Keratinocyte (primary cell): ENCODE measurements at places on chromosomes 5 and 9.

DNA sequence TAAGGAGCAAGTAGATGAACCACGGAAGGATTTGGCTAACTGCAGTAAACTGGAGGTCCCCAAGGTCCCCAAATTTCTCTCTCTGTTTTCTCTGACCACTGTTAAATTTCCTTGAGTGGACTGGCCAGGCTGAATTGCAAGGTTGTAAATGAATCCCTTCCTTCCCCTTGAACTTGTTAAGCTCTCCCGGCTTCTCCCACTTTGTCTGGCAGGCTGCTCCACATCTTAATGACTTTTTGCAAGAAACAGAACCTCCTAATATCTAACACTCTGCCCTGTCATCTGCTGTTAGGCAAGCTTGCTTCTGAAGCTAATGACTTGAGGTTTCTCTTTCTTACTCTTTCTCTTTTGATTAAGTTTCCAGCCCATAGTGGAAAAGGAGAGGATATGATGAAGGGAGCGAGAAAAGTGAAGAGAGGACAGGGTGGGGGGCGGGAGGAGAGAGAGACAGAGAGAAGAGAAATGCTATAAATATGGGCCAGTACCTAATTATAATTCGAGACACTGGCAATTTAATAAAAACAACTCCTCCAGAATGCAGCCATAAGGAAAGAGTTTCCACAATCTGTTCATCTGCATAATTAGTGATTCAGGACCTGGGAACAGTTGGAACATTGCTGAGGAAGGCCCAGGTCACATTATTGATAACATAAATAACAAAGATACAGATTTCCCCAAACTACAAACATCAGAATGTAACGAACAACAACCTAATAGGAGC, 437.3 kb upstream of the MPDZ start:
- peaks cover 20% of the 10 kb centered on the region for H3K4me1 ChIP-seq
- H3K4me3 ChIP-seq, result no peak overlapping the region
- no peak overlapping the region for H3K27ac ChIP-seq
- H3K27me3 ChIP-seq, result no peaks in the 10 kb centered on the region
- H3K36me3 ChIP-seq, result no peaks in the 10 kb centered on the region
- no peak for DNase-seq

GRCh38 chr5:3615217-3615616, 19.6 kb downstream of the IRX1 start:
- H3K4me3 ChIP-seq, result no peak overlapping the region
- no peak overlapping the region for H3K27ac ChIP-seq
- H3K4me1 ChIP-seq, result peaks cover 7% of the 10 kb centered on the region
- no peaks in the 10 kb centered on the region for H3K36me3 ChIP-seq
- H3K27me3 ChIP-seq, result no peaks in the 10 kb centered on the region
- DNase-seq, result no peak

DNA sequence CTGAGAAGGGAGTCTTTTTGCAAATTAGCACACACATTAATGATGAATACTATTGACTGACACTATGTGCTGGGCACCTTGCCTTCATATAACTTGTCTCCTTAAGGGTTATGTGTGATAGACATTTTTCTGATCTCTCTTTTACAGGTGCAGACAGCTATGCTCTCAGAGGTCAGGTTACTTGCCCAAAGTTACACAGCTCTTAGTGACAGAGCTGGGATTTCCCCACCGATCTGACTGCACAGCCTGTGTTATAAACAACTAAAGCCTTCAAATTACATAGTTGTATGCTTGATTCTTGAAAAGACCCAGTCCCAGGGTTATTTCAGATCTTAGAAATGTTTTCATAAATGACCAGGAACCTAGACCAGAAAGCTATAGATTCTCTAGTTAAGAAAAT, 462.7 kb downstream of the EBF1 start:
- DNase-seq, result no peak
- no peak overlapping the region for H3K4me3 ChIP-seq
- H3K27me3 ChIP-seq, result no peaks in the 10 kb centered on the region
- H3K4me1 ChIP-seq, result no peaks in the 10 kb centered on the region
- H3K36me3 ChIP-seq, result no peaks in the 10 kb centered on the region

DNA sequence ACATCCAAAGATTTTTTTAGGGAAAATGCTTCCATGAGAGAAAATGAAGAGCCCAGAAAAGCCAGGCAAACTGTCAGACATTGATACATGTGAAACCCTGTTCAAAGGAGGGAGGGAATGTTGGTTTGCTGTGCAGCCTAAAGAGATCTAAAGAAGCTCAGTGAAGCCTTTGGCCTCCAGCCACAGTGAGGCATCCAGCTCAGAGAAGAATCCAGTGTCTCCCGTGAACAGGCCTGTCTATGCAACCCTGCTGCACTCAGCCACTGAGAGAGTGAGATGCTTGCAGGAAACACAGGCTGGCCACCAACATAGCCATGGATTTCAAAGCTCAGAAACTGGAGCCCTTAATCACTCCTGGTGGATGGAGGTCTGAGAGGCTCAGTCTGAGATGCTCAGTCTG, 171.4 kb upstream of the PLCXD3 start:
- peaks cover 3% of the 10 kb centered on the region for H3K27me3 ChIP-seq
- H3K4me3 ChIP-seq, result no peak overlapping the region
- DNase-seq, result no peak
- H3K27ac ChIP-seq, result no peak overlapping the region
- H3K36me3 ChIP-seq, result no peaks in the 10 kb centered on the region
- H3K4me1 ChIP-seq, result no peaks in the 10 kb centered on the region

GRCh38 chr9:33354651-33355211, 47.6 kb downstream of the AQP7 start:
- peaks cover 3% of the 10 kb centered on the region for H3K36me3 ChIP-seq
- H3K27me3 ChIP-seq, result no peaks in the 10 kb centered on the region
- no peak for DNase-seq

- no peaks in the 10 kb centered on the region for H3K27me3 ChIP-seq
- H3K4me3 ChIP-seq, result peak overlapping the region; percentile 60
- peak overlapping the region; percentile 97 for H3K27ac ChIP-seq
- no peaks in the 10 kb centered on the region for H3K36me3 ChIP-seq
Observed at GRCh38 chr5:125411744-125412560, 665.5 kb upstream of the ZNF608 start.

GRCh38 chr5:110727025-110727314, 499 bp upstream of the TMEM232 start:
- no peak for DNase-seq
- H3K4me1 ChIP-seq, result no peaks in the 10 kb centered on the region
- H3K27me3 ChIP-seq, result no peaks in the 10 kb centered on the region
- H3K36me3 ChIP-seq, result no peaks in the 10 kb centered on the region
- peak overlapping the region; percentile 41 for H3K4me3 ChIP-seq

- H3K36me3 ChIP-seq, result no peaks in the 10 kb centered on the region
- H3K4me3 ChIP-seq, result no peak within 1 kb of the TSS
- DNase-seq, result no peak
- H3K27me3 ChIP-seq, result no peaks in the 10 kb centered on the region
- H3K27ac ChIP-seq, result no peak within 1 kb of the TSS
Observed at GRCh38 chr9:5185220-5185840, at the start of gene INSL6. Gene INSL6, minus strand, starts transcription at chr9:5185639. Its CDS starts 37 bp downstream, at chr9:5185602.

DNA sequence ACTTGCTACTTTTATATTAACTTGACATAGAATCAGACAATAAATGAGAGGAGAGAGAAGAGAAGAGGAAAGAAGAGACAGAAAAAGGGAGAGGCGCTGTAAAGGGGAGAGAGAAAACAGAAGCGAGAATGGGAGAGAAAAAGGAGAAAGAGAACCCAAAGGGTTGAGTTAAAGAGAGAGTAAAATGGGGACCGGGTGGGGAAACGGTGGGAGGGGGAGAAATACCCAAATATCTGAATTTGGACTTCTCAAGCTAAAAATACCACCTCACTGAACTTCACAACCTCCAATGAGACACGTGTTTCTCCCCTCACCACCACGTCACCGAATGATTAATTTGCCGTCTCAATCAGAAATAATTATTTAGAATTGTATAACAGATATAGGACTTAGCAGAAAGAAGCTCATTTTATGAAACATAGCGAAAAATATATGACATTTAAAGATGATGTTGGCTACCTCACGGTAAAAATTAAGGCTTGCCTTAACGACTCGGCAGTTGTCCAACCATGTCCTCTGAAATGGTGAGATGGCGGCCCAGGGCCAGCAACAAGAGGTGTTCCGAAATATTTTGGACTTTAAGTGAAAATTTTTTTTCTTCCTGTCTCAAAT, 204.1 kb downstream of the MEF2C start:
- H3K27ac ChIP-seq, result no peak overlapping the region
- no peak overlapping the region for H3K4me3 ChIP-seq
- DNase-seq, result no peak
- no peaks in the 10 kb centered on the region for H3K36me3 ChIP-seq
- H3K27me3 ChIP-seq, result peaks cover 93% of the 10 kb centered on the region

GRCh38 chr5:110258460-110259216, 467.8 kb downstream of the TMEM232 start:
- DNase-seq, result no peak
- H3K4me1 ChIP-seq, result no peaks in the 10 kb centered on the region
- H3K27ac ChIP-seq, result no peak overlapping the region
- H3K4me3 ChIP-seq, result no peak overlapping the region
- no peaks in the 10 kb centered on the region for H3K36me3 ChIP-seq

DNA sequence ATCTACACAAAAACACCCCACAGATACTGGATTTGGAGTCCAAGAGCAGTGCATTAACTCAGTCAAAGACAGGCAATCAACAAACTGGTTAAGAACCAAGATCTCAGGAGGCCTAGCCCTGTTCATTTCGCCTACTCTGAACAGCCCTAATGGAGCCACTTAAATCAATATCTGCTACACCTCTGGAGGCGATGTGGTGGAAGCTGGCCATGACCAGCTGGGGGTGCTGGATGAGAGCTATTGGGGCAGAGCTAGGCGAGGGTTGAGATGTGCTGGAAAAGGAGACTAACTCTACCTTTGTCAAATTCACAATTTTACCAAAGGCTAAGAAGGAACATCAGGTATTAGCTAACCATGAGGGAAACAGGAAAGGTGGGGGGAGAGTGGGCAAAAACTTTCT, 23.3 kb upstream of the ARSB start:
- peaks cover 4% of the 10 kb centered on the region for H3K27me3 ChIP-seq
- H3K4me3 ChIP-seq, result no peak overlapping the region
- H3K27ac ChIP-seq, result no peak overlapping the region

DNA sequence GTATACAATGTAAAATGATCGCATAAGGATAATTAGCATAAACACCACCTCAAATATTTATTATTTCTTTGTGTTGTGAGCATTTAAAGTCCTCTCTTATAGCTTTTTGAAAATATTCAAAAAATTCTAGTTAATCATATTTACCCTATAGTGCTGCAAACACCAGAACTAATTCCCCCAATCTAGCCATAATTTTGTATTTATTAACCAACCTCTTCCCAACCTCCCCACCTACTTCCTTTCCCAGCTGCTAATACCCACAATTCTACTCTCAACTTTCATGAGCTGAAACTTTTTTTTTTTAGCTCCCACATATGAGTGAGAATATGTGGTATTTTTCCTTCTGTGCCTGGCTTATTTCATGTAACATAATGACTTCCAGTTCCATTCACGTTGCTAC, 317.8 kb upstream of the ATP10B start:
- H3K27ac ChIP-seq, result no peak overlapping the region
- H3K36me3 ChIP-seq, result no peaks in the 10 kb centered on the region
- no peak overlapping the region for H3K4me3 ChIP-seq
- no peaks in the 10 kb centered on the region for H3K4me1 ChIP-seq
- H3K27me3 ChIP-seq, result no peaks in the 10 kb centered on the region

- no peaks in the 10 kb centered on the region for H3K4me1 ChIP-seq
- H3K27ac ChIP-seq, result no peak overlapping the region
- peaks cover 47% of the 10 kb centered on the region for H3K27me3 ChIP-seq
- H3K4me3 ChIP-seq, result no peak overlapping the region
Observed at GRCh38 chr9:93189369-93190132, 5.6 kb downstream of the WNK2 start.

DNA sequence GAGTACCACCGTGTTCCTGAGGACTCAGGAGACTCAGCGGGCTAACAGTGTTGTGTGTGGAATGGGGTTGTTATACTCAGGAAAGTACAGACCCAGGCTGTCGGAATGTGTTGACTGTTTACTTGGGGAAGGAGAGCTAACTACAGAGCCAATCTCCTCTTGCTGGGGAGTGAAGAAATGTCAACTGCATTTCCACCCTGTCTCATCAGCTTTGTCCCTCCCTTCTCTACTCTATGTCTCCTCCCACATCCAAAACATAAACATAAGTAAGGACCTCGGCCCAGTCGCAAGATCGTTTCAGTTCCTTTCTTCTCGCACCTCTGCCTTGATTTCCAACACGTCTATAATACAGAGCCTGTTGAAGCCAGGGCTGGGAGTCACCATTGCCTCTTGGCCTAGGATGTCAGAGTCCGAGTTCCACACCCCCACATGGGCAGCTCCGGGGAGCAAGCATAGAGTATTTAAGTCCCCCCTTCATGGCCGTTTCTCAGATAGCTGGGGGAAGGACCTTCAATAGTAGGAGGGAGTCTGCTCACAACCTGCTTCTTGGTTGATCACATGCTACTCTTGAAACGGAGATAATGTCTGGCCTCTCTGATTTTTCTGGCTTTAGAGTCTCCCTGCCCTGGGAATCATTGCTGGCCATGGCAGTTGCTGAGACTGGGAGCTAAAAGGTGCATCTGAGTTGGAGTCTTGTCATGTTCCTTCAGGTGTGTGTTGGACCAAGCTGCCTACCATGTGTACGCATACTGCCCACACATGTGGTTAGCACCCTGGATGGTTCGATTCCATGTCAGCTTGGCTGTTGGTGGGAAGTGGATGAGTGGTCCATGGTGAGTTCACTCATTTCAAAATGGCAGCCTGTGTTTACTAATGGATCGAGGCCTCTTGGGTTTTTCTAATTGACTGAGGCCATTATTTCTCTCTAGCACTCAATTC, 147.3 kb downstream of the MTX3 start:
- no peak for DNase-seq
- no peaks in the 10 kb centered on the region for H3K36me3 ChIP-seq
- no peak overlapping the region for H3K4me3 ChIP-seq
- peaks cover 10% of the 10 kb centered on the region for H3K4me1 ChIP-seq
- peaks cover 20% of the 10 kb centered on the region for H3K27me3 ChIP-seq
- H3K27ac ChIP-seq, result no peak overlapping the region

- no peak overlapping the region for H3K4me3 ChIP-seq
- peak overlapping the region; percentile 7 for H3K27ac ChIP-seq
- no peaks in the 10 kb centered on the region for H3K27me3 ChIP-seq
- no peak for DNase-seq
Observed at GRCh38 chr9:10586407-10586806, 26.4 kb downstream of the PTPRD start.

DNA sequence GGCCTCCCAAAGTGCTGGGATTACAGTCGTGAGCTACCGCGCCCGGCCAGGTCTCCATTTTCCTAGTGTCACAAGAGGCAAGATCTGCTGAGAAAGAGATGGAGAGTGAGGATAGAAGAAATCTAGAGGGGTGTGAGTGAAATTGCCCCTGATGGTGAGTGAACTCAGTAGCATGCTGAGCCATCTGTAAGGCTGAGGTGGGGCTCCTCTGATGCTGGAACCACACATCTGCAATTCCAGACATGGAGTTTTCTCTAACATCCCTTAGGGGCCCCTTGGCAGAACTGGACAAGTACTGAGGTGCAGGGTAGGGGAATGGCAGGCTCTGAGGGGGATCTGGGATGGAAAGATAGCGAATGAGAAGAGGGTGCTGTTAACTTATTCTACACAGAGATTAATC, 72.0 kb upstream of the FER start:
- no peak overlapping the region for H3K4me3 ChIP-seq
- no peaks in the 10 kb centered on the region for H3K4me1 ChIP-seq
- H3K36me3 ChIP-seq, result no peaks in the 10 kb centered on the region
- no peak for DNase-seq
- peaks cover 5% of the 10 kb centered on the region for H3K27me3 ChIP-seq
- no peak overlapping the region for H3K27ac ChIP-seq
